Daoy (cell line): ENCODE measurements at places on chromosomes 1 and 21.
A peak's percentile ranks its signal among the peaks of the same experiment; 100 is the strongest.

- peak; percentile 7 for DNase-seq
Observed at GRCh38 chr1:165259236-165259635, 97.3 kb downstream of the LMX1A start.

DNA sequence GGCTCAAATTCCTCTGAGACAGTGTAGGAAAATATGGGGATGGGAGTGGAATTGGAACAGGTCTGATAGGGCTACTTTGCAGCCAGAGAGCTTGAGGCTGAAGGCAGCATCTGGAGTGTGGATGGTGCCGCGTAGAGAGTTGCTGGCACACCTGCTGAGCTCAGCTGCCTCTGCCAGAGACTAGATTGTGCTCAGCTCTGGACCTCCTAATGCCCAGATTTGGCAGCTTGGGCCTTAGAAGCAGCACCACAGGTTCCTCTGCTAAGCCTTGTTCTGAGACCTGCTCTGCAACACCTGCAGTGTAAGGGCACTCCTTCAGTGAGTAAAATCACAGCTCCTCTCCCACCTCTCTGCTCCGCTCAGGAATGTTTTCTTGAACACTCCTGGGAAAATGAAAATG is 23.3 kb downstream of the ACOT11 start:
- no peak for DNase-seq

DNA sequence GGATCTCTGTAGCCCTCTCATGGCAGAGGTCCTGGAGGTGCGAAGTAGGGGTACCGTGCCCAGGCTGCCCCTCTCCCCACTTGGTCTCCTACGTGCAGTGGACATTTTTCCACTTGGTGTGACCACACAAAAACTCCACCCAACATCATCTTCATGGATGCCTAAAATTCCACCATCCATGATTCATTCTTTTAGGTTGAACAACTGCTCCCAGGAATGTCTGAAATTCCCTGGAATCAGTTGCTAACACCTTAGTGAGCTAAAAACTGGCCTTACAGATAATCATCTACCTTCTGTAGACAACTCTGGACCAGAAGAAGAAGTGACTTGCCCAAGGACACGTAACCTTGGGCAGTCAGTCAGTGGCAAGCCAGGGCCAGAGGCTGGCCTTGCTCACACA is 32.1 kb upstream of the CLIC4 start:
- no peak for DNase-seq

- DNase-seq, result peak; percentile 64
Observed at GRCh38 chr1:85584923-85585322, 4.4 kb downstream of the CCN1 start.

GRCh38 chr1:1628754-1629429 is 3.1 kb upstream of the MMP23B start:
- DNase-seq, result no peak

- no peak for DNase-seq
Observed at GRCh38 chr1:118047006-118047649, 117.6 kb downstream of the WDR3 start.

DNA sequence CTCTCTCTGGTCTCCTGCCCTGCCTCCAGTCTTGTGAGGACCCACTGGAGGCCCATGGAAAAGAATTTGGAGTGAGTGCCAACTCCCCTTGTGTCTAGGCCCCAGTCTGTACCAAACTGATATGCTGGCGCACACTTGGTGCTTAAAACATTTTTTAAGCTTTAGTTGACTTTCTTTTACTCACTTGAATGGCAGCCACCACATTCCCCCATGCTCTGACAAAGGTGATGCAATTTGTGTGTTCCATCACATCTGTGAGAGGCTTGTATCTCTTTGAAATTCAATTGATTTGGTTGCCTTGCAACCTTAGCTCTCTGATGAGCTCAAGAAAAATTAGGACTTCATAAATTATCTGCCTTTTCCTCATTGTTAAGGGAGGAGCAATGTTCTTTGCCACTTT is 30.5 kb upstream of the WDTC1 start:
- no peak for DNase-seq

DNA sequence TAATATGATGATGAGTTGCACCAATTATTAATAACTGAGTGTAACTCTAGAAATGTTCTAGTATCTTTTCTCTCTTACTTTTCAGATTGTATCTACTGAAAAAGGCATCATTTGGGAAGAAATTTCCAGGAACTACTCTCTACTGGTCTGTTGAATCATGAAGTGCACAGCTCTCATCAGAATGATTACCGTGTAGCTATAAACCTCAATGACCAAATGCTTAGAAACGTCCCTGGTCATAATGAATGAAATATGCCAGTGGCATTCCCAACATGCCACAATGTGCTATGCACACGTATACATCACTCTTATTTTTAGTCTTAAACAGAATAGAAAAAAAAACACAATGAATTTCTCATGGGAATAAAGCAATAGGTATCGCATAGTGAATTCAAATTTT is 534.3 kb upstream of the OLFM3 start:
- DNase-seq, result no peak

- DNase-seq, result no peak
Observed at GRCh38 chr1:171429137-171429536, 56.2 kb upstream of the PRRC2C start.

GRCh38 chr1:228034954-228035837 is 28.4 kb downstream of the WNT3A start:
- DNase-seq, result no peak

- DNase-seq, result no peak
Observed at GRCh38 chr1:186491336-186491735, 30.4 kb upstream of the PDC start.

GRCh38 chr1:64203420-64203819 is at the start of gene UBE2U:
TSS of gene UBE2U (plus strand) at chr1:64203623. CDS start at chr1:64204051, 428 bp downstream.
- DNase-seq, result no peak

DNA sequence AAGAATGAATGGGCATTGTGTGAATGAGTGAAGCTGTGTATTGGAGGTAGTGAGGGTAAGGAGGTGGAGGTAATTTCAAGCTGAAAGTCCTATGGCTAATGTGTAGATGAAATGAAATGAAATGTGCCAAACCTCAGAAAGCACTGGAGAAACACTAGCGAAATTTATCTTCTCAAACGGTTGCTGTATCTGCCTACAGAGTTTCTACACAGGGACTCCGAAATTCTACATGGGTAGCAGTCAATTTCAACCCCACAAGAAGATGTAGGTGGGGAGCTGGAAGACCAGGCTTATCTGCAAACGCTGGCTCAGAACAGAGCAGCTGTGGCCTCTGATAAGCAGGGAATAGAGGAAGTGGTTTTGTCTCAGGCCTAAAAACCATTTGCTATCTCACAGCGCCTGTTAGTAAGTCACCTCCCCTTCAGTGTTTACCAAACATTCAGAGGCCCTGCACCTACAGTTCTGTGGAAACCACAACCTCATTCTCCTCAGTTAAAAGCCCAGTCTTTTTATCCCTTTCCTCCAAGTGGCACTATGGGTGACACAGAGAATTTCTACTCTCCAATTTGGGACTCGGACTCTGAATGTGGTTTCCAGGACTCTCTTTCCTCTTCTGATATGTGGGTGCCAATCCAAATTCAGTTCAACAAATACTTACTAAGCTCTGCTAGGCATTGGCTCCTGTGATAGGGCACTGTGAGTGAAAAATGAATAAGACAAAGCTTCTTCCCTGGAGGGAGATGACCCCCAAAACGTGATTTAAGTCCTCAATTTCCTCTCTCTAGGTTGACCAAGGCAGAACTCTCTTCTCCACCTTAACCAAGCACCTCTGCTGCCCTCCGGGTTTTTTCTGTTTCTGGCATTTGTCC is 17.2 kb upstream of the SLAMF6 start:
- peak; percentile 7 for DNase-seq

- DNase-seq, result no peak
Observed at GRCh38 chr1:3886691-3887090, 13.4 kb downstream of the C1orf174 start.

DNA sequence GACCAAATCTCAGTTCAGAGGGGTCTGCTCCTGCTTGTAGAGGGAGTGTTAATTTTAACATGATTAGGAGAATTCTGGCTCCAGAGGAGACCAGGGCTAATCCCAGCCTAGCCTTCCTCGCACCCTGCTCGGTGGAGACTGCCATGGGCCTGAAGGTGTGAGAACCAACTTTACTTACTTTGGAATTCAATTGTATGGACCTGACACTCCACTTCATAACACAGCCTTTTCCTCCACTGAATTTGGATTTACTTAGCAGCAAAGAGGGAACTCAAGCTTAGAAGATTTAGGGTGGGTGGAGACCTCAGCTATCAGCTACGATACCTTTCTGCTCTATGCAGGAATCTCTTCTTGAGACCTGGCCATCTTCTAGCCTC is 11.5 kb downstream of the PLXNA2 start:
- no peak for DNase-seq

DNA sequence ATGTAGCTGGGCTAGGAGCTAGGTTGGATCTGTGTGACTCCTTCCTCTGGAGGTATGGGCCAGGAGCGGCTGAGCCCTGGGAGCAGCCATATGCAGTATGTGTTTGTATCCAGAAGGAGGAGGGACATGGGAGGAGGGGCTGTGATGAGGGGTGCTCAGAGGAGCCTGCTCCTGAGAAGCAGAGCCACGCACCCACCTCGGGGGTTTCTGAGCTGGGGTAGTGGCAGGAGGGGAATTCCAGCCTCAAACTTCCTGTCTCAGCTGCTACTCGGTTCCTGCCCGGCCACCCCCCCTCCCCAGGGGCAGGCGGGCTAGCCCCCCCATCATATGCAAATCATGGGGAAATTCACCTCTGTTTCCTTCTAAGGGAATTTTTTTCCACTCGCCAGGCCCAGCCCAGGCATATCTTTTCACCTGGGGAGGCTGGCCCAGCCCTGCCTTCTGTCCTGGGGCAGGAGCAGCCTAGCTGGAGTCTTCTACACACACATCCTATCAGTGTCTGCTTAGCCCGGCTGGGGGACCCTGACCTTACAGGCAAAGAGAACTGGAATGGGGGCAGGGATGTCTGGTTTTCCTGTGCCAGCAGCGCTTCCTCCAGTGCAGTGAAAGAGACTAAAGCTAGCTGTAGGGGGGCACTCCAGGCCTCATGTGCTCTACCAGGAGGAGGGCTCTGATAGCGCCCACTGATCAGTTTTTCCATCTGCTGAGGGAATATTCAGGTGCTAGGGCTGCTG is 3.0 kb downstream of the ZC3H12A start:
- peak; percentile 93 for DNase-seq

DNA sequence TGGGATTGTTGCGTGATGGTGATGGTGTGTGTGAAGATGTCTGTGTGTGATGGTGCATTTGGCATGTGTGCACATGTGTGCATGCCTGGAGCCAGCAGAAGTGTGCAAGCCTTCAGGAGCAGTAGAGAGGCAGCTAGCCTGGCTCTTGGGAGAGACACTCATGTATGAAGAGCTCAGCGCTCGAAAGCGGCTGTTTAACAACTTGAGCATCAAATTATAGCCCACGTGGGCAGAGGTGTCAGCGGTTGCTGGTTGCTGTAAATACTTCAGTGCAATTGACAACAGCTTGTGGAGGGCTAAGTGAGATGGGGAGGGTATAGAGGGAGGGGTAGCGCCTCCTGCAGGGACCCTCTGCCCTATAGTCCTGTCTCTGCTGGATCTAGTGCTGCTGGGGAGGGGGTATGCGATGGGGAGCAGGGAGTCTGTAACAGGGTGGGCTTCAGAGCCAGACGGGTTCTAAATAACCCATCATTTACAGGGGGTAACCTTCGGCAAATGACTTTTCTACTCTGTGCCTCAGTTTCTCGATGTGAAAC is 21.5 kb downstream of the FOXD2 start:
- DNase-seq, result no peak

GRCh38 chr1:222923506-222923905 is 108.7 kb downstream of the DISP1 start:
- no peak for DNase-seq
